ENCODE measurements at places on chromosomes 11 and 22. TPM values are rescaled to one million over a fixed set of nuclear protein-coding genes. Genes with fewer than 3 reads are reported as not detected.

- no peaks in the 10 kb centered on the region for H3K27me3 ChIP-seq
- H3K4me3 ChIP-seq = no peak overlapping the region
- no peak overlapping the region for H3K27ac ChIP-seq
- no peaks in the 10 kb centered on the region for H3K36me3 ChIP-seq
Observed at GRCh38 chr11:112795142-112795815, 165.9 kb upstream of the NCAM1 start.

- DNase-seq = no peak
- H3K4me1 ChIP-seq = no peaks in the 10 kb centered on the region
- no peaks in the 10 kb centered on the region for H3K36me3 ChIP-seq
Observed at GRCh38 chr22:48181263-48181955, 1419.0 kb downstream of the TBC1D22A start.

- no peaks in the 10 kb centered on the region for H3K27me3 ChIP-seq
- no peaks in the 10 kb centered on the region for H3K4me1 ChIP-seq
- no peak for DNase-seq
- no peaks in the 10 kb centered on the region for H3K36me3 ChIP-seq
Observed at GRCh38 chr11:67337257-67337656, 16.1 kb downstream of the POLD4 start.

DNA sequence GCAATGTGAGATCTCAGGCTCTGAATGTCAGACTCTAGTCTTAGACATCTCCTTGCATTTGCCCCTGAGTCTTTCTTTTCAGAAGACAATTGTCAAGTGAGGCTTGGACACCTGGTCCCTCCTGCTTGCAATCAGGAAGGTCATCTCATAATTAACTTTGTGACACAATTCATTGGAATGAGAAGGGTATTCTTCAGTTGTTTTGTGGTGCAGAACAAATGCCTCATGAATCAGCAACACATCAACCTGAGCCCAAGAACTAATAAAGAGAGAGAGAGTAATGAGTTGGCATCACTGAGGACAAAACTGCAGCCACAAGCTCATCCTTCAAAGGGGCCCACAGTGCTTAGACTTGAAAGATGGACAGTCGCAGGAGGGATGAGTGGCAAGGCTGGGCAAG is 375.8 kb downstream of the INSC start:
- H3K27ac ChIP-seq = no peak overlapping the region
- H3K4me1 ChIP-seq = no peaks in the 10 kb centered on the region
- DNase-seq = no peak
- H3K4me3 ChIP-seq = no peak overlapping the region
- no peaks in the 10 kb centered on the region for H3K36me3 ChIP-seq

- H3K4me3 ChIP-seq = no peak overlapping the region
- H3K27ac ChIP-seq = no peak overlapping the region
- peaks cover 25% of the 10 kb centered on the region for H3K27me3 ChIP-seq
- no peak for DNase-seq
- H3K4me1 ChIP-seq = no peaks in the 10 kb centered on the region
Observed at GRCh38 chr22:22424210-22424800, 84.2 kb downstream of the ZNF280B start.

DNA sequence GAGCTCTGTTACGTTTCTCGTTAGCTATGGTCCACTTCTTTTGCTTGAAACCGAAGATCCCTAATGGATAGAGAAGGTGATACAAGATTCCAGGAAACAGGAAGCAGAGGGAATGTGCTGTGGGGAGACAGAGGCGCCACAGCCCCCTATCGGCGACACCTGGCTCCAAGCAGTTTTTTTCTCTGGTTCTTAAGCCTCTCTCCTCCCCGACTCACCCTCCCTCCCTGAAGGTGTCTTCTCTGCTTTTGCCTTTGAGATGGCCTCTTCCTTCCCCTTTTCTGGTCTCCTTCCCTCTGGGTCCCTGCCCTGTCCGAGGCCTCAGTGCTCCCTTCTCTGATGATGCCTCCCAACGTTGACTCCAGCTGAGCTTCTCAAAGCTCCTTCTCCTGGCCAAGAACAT is 14.2 kb upstream of the APOBEC3A start:
- H3K4me3 ChIP-seq = peak overlapping the region; percentile 76
- no peak for DNase-seq
- peak overlapping the region; percentile 8 for H3K27ac ChIP-seq

DNA sequence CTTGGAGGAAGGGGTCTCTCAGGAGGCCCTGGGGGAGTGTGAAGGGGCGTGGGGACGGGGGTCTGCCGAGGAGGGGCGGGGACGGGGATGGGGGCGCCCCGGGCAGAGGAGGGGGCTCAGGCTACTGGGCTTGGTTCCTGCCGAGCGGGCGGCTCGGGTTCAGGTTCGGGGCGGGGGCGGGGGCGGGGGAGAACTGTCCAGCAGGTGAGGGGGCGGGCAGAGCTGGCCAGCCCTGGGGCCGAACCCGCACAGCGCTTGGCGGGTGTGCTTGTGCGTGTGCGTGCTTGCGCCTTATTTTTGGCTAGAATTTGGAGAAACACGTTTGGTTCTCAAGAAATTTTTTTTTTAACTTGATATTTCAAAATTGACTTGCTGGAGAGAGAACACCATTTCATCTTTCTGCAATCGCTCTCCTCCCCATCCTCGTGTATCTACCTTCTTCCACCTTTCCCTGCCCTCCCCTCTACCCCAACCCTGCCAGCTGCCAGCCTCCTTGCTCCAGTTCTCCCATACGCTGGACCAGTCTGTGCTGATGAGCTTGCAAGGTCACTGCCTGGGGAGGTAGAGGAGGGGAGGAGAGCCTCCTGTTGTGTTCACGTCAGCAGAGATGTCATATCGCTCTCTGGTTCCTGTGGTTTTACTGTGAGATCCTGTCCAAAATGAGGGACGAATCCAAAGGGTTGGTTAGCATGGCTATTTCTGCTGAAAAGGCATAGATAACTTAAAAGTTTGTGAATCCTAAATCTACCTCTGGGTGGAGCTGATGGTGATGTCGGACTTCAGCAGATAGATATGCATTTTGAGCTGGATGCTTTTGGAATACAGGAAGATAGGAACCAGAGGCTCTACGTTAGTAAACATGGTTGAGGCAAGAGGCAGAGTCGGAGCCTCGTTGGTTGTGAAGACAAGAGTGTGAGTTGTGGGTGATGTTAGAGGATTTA is 668 bp downstream of the MADD start:
- H3K27ac ChIP-seq = peak overlapping the region; percentile 74
- peaks cover 62% of the 10 kb centered on the region for H3K4me1 ChIP-seq
- H3K27me3 ChIP-seq = no peaks in the 10 kb centered on the region
- DNase-seq = peak; percentile 24
- H3K4me3 ChIP-seq = peak overlapping the region; percentile 82

DNA sequence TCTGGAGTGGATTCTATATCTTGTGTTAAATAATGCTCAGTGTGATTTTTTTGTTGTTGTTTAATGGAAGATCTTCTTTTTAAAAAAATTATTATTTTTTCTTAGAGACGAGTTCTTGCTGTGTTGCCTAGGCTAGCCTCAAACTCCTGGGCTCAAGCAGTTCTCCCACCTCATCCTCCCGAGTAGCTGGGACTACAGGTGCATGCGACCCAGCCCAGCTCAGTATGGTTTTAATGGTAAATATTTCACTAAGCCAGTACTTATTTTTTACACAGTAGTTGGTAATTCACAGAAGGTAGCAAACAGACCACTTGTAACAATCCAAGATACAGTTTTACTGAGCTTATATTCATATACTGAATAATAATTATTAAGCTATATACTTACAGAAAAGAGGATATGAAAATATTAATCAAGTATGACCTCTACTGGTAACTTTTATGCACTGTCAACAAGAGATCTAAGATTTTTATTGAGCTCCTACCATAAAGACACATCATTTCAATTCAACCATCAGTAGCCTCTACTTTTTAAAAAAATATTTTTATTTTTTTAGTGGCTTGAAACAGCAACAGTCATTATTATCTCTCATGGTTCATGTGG is 6.1 kb upstream of the CD59 start:
- H3K4me1 ChIP-seq = peaks cover 14% of the 10 kb centered on the region
- no peak overlapping the region for H3K4me3 ChIP-seq
- H3K27me3 ChIP-seq = peaks cover 17% of the 10 kb centered on the region
- no peak for DNase-seq
- H3K27ac ChIP-seq = no peak overlapping the region
- no peaks in the 10 kb centered on the region for H3K36me3 ChIP-seq

DNA sequence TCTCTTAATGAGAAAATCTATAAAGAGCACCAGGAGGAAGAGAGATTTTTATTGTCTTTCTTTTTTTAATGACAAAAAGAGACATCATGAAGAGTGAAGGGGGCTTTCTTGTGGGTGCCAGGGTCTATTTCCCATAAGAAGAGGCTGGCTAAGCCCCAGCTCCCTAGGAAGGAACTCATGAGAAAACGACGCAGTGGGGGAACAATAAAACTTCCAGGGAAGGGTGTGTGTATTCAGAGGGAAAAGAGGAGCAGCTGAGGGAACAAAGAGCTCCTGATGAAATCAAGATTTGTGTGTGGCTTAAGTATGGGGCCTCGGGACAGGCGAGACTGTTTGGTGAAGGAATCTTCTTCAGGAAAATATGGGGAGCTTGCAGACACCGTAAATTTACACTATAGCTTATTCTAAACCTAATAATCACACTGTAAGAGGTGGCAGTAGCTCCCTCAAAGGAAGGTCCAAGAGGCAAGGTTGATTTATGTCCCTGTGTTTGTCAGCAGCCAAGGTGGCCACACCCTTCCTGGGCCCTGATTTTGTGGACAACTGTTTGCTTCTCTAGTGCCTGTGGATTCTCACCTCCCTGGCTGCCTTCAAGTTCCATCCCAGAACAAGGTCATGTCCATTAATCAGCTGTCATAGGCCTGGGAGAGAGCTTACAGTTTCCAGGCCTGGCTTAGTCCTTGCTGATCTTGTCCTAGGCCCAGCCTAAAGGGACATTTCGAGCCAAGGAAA is 615.7 kb downstream of the INSC start:
- no peaks in the 10 kb centered on the region for H3K4me1 ChIP-seq
- H3K27me3 ChIP-seq = peaks cover 6% of the 10 kb centered on the region
- H3K27ac ChIP-seq = no peak overlapping the region
- H3K36me3 ChIP-seq = no peaks in the 10 kb centered on the region
- no peak overlapping the region for H3K4me3 ChIP-seq

Gene MYBPC3
- not detected for total RNA-seq

DNA sequence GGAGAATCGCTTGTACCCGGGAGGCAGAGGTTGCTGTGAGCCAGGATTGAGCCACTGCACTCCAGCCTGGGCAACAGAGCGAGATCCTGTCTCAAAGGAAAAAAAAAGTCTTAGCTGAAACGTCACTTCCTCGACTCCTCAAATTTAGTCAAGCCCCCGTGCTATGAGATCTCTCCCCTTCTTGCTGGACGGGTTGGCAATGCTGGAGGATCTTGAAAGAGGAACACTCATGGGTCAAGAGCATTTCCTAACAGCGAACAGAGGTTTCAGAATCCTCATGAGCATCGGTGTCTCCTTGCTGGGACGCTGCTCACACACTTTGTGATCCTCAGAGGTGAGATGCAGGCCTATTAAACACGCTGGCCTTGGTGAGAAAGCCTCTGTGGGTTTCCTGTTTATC is 35.9 kb downstream of the APOL3 start:
- H3K36me3 ChIP-seq = no peaks in the 10 kb centered on the region
- H3K27me3 ChIP-seq = no peaks in the 10 kb centered on the region
- H3K4me3 ChIP-seq = no peak overlapping the region

GRCh38 chr22:35742342-35743100 is 24.8 kb downstream of the APOL5 start:
- no peak overlapping the region for H3K4me3 ChIP-seq
- no peaks in the 10 kb centered on the region for H3K27me3 ChIP-seq
- no peaks in the 10 kb centered on the region for H3K36me3 ChIP-seq
- H3K4me1 ChIP-seq = no peaks in the 10 kb centered on the region
- no peak overlapping the region for H3K27ac ChIP-seq
- DNase-seq = no peak

Gene SYCE3
- total RNA-seq = 1.7 TPM

Gene ZFTA
- total RNA-seq = 4.0 TPM

Gene SEZ6L
- 0.05 TPM for total RNA-seq

DNA sequence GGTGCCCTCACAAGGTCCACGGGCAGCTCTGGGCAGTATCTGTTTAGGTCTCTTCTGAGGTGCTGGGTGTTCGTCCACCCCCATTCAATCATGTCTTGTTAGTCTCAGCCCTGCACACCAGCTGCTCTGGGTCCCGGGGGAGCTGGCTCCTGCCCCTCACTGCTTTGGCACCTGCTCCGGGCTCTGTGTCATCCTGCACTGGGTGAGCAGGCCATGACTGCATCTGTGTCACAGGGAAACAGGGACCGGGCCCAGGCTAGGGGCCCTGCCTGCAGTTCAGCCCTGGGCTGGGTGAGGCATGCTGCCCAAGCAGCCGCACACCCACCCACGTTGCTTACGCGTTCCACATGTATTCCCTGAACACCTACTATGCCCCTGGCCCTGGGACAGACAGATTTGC is 43.9 kb downstream of the ELFN2 start:
- H3K4me3 ChIP-seq = no peak overlapping the region
- no peaks in the 10 kb centered on the region for H3K4me1 ChIP-seq
- DNase-seq = no peak

Gene SMIM38
- 2.3 TPM for total RNA-seq

- H3K4me3 ChIP-seq = no peak overlapping the region
- H3K27me3 ChIP-seq = peaks cover 15% of the 10 kb centered on the region
- peaks cover 21% of the 10 kb centered on the region for H3K4me1 ChIP-seq
- DNase-seq = peak; percentile 14
- H3K27ac ChIP-seq = peak overlapping the region; percentile 71
Observed at GRCh38 chr11:128917144-128917724, 25.4 kb downstream of the TP53AIP1 start.

DNA sequence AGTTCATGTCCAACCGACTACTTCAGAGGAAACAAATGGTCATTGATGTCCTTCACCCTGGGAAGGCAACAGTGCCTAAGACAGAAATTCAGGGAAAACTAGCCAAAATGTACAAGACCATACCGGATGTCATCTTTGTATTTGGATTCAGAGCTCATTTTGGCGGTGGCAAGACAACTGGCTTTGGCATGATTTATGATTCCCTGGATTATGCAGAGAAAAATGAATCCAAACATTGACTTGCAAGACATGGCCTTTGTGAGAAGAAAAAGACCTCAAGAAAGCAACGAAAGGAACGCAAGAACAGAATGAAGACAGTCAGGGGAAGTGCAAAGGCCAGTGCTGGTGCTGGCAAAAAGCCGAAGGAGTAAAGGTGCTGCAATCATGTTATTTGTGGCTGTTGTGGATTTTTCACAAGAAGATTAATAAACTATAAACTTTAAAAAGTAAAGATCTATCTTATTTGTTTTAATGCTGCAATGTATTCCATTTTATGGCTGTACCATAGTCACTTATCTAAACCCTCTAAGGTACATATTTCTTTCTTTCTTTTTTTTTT is 20.1 kb upstream of the HIPK3 start:
- no peaks in the 10 kb centered on the region for H3K36me3 ChIP-seq
- no peak overlapping the region for H3K4me3 ChIP-seq
- DNase-seq = no peak

GRCh38 chr11:70073871-70074371 is 4.2 kb upstream of the ANO1 start:
- peaks cover 13% of the 10 kb centered on the region for H3K4me1 ChIP-seq
- H3K27ac ChIP-seq = no peak overlapping the region
- no peak for DNase-seq
- no peak overlapping the region for H3K4me3 ChIP-seq
- no peaks in the 10 kb centered on the region for H3K36me3 ChIP-seq

GRCh38 chr11:131982154-131982553 is 611.7 kb downstream of the NTM start:
- no peaks in the 10 kb centered on the region for H3K4me1 ChIP-seq
- no peaks in the 10 kb centered on the region for H3K36me3 ChIP-seq
- H3K27ac ChIP-seq = no peak overlapping the region
- H3K27me3 ChIP-seq = no peaks in the 10 kb centered on the region
- no peak for DNase-seq

Gene TECTA
- total RNA-seq = 0.34 TPM
